ENCODE measurements at places on chromosomes 5 and 9.

DNA sequence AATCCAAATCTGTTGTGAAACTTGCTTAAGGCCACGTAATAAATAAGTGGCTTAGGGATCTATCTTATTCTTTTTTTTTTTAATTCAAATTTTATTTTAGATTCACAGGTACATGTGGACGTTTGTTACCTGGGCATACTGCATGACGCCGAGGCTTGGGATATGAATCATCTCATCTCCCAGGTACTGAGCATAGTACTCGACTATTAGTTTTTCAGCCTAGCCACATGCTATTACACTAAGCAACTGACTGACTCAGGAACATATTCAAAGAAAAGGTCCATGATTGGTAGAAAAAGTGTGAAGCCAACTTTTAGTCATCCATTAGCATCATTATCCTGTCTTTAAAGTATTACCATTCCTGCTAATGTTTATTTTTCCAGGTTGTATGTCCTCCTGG, 1103.5 kb upstream of the DMAC1 start:
- DNase-seq = no peak

GRCh38 chr9:34686732-34687131, 4.3 kb downstream of the CCL19 start:
- peak; percentile 27 for DNase-seq

DNA sequence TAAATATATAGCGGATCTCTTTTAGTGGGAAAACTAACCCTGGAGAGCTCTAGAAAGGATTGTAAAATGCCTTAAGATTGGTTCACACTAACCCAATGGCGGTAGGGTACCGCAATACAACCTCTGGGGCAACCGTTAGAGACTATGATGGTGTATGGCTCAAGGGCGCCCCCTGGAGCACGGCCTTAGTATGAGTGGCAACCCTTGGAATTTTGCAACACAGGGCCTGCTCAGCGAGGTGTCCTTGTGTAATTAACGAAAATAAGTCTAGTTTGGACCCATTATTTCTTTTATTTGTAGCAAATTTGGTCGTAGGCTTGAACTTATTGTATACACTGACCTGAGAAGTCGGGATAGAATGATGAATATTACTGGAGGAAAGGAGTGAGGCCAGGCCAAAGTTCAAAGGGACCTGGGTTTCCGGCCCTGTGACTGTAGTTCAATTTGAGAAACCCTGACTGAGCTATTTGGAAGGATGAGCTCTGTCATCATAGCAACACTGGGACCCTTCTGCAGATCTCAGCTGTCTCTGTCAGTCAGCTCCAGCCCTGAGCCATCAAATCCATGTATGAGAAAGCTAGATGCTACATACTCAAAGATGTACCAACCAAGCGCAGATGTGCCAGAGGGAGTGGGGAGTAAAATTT, 54.8 kb downstream of the CAMK4 start:
- peak; percentile 18 for DNase-seq

- no peak for DNase-seq
Measured at GRCh38 chr9:134552349-134552990, 89.1 kb upstream of the COL5A1 start.

DNA sequence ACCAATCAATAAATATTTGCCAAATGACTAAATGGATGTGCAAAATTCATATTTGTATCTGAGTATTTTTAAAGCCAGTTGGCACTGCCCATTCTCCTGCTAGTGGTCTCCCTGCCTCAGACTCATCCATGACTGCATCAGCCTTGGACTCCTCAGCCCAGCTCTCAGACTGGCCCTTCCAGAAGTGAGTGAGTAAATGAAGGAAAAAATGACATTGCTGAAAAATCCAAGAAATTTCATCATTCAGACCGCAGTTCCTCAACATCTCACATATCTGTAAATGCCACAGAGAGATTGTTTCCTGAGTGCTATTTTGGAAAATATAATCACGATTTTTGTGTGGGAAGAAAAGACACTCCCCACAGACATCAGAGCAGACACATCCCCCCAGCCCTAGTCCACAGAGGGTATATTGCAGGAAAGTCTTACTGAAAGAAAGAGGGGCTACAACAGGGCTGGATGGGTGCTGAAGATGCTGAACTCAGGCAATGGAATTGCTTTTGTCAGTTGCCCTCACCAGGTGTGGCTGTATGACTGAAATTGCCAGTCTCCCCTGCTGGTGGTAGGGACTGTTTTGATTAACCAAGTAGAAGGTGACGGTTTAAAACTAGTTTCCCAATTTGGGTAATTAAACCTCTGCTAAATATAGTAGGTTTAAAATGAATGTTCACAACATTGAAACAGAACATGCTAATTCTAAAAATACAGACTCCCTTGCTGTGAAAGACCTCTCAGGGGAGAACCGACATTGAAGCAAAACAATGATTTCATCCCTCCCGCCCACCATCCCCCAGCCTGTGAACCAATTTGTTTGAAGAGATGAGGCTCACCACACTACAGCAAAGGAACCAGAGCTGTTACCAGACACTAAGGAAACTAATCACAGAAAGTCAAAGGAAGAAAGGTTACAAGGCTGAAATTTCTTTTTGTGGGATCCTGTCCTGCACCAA, 158.8 kb downstream of the DEPDC1B start:
- DNase-seq = peak; percentile 81

DNA sequence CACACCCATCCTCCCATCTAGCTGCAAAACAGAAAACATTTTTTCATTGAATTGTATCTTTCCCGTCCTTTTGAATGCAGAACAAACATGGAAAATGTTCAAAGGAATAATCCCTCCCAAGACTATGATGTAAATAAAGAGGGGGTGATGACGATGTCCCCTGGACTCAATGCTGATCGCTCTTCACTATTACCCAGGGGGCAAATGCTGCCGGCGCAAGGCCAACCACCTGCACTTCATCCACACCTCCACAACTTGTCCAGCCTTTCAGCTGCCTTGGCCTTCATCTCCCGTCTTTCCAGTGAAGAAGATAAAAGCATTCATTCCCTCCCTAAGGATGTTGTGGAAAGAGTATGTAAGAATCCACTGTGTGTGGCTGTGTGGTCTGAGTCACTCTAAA, 240.3 kb downstream of the AGTPBP1 start:
- DNase-seq = no peak

GRCh38 chr5:161483721-161484120, 62.8 kb downstream of the GABRB2 start:
- no peak for DNase-seq

DNA sequence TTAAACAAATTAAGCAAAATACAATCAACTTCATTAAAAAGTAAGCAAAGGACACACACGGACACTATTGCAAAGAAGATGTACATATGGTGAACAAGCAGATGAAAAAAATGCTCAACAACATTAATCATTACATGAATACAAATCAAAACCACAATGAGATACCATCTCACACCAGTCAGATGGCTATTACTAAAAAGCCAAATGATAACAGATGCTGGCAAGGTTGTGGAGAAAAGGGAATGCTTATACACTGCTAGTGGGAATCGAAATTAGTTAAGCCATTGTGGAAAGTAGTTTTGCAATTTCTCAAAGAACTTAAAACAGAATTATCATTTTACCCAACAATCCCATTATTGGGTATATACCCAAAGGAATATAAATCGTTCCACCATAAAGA, 636.2 kb upstream of the ST8SIA4 start:
- no peak for DNase-seq

DNA sequence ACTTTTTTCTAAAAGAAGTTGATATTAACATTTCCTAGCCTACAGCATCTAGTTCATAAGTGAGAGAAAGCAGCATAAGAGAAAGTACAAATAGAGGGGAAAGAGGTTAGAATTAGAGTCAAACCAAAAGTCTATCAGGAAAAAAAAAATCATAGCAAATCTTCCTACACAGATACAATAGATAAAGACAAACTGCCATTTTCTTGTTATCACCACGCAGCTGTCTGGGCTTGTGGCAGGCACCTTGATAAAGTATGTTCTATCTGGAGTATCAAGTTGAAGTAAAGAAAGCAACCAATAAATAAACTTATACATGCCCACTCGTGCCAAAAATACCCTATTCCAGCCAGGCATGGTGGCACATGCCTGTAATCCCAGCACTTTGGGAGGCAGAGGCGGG, 5.3 kb upstream of the NR4A3 start:
- DNase-seq = no peak

- DNase-seq = no peak
Measured at GRCh38 chr9:34540827-34541226, 18.0 kb upstream of the ENHO start.

DNA sequence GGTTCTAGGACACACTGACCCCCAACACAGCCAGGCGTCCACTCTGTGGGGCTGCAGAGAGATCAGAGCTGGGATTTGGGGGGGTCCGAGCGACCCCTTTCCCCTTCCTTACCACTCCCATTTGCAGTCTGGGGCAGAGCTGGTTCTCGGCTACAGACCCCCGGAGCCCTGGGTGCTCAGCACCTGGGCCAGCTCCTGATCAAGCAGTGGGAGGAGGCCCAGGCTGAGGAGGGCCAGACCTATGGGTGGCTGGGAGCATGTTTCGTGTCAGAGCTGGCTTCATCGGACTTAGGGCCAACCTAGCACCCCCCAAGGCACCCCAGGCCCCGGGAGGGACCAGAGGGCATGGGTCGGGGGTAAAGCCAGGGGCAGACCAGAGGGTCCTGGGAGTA, 7.6 kb downstream of the GRIN1 start:
- no peak for DNase-seq

- DNase-seq = peak; percentile 49
Measured at GRCh38 chr9:91776409-91777291, 173.4 kb downstream of the ROR2 start.

DNA sequence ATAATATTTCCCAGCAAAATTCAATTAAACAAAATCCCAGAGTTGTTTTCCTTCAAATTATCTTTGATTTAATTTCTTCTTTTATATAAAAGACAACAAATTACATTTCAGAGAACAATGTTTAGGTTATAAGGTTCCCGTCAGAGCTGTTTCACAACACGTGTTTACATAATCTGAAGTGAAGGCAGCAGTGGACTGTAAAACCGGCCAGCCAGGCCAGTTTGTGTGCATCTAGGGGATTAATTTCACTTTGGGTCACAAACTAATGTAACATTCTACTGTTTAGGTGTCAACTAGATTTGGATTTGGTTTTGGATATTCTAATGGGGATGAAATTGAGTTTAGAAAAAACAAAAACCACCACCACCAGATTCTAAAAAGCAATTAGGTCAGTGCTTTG, 86.5 kb upstream of the PLPP1 start:
- peak; percentile 53 for DNase-seq

- DNase-seq = peak; percentile 57
Measured at GRCh38 chr9:72856972-72857623, 95.8 kb downstream of the ALDH1A1 start.

DNA sequence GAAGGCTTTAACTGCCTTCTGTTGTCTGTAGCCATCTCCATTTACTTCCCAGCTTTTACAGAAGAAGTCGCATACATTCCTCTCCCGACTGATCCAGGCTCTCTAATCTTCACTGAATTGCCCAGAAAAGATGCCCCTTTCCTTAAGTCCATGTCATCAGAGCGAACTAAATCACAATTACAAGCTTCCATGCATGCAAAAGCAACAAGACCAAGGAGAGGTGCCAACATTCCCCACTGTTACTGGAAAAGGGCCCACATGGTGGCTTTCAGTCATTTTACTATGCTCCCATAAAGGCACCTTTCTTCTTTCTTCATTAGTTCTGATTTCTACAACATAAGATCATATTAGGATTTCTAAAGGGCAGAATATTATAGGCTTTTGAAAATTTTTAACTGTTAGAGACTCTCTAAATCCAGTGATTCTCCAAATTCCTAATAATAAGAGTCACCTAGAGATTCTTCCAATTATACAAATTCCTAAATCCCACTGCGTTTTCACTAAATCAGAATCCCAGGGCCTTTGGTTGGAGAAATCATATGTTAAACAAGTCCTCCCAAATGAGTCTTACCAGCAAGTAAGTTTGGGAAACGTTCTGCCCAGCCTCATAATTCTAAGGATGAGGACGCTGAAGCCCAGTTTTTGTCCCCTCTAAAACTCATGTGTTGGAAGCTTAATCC, 17.0 kb upstream of the ZFR start:
- no peak for DNase-seq

DNA sequence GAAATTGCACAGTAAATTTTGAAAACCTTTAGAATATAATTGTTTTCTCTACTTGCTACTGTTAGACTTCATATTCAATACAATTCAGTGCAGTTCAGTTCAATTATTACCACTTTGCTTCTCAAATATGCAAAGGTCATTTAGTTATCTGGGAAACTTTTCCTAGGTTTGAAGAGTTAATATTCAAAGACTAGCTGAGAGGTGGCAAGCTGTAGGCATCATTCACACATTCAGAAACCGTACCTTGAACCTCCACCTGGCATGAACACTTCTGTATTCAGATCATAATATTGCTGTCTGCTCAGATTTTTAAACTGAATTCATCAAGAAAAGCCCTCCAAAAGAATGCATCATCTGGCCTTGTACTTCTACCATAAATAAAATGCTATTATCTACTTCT, 162.1 kb upstream of the PCSK5 start:
- no peak for DNase-seq

DNA sequence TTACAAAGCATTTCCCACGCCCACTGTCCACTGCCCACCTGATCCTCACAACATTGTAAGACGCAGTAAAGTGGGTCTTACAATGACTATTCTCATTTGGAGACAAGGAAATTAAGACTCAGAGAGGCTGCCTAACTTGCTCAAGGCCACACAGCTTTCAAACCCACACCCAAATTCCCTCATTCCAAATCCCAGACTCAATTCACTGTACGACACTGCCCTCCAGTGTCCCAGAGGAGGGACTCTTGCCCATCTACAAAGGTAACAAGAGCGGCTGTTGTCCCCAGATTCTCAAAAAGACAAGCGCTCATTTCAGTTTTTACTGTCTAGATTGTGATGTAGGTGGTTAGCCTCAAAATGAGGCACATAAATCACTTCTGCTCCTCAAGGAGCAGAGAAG, 184.6 kb downstream of the ACTL7B start:
- no peak for DNase-seq

DNA sequence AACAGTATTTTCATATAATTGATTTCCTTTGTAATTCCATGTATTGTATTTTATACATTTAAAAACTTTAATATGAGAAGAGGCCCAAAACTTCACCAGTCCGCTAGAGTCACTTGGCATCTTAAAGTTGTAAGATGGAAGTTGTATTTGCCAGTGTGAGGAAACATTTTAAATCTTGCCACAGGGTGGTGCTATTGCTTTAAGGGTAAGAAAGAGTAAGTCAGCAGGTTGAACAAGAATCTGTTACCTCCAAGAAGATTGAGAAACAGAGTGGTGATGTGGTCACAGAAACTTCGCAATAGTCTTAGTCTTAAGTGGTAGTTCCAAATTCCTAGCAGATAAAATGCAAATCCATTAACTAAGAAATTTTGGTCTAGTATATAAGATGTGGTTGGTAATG, 39.8 kb upstream of the RANBP6 start:
- peak; percentile 82 for DNase-seq

- no peak for DNase-seq
Measured at GRCh38 chr9:119559986-119560385, 190.8 kb upstream of the BRINP1 start.

DNA sequence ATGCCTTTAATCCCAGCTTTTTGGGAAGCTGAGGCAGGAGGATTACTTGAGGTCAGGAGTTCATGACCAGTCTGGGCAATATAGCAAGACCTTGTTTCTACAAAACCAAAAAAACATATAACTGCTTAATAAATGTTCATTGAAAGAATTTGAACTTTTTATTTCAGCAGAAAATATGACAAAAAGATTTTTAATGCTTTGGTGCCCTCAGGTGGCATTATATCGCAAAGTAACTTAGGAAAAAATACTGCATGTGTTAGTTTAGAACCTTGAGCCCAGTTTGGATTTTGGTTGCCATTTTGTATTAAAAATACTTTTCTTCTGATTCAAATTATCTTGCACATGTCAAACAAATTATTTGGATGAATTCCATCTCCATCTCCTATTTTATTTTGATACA, 103.2 kb downstream of the GPBP1 start:
- no peak for DNase-seq

All from inflammatory macrophage treated with lipopolysaccharide for 1 hour (primary cell).